Amniotic stem cell (primary cell): ENCODE measurements at places on chromosomes 5 and 9.

DNA sequence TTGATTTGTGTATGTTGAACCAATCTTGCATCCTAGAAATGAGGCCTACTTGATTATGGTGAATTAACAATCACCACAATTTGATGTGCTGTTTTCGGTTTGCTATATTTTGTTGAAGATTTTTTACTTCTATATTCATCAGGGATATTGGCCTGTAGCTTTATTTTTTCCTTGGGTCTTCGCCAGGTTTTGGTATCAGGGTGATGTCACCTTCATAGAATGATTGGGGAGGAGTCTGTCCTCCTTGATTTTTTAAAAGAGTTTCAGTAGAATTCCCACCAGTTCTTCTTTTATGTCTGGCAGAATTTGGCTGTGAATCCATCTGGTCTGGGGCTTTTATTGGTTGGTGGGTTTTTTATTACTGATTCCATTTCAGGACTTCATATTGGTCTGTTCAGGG, 115.2 kb downstream of the CPLANE1 start:
- DNase-seq, result no peak

DNA sequence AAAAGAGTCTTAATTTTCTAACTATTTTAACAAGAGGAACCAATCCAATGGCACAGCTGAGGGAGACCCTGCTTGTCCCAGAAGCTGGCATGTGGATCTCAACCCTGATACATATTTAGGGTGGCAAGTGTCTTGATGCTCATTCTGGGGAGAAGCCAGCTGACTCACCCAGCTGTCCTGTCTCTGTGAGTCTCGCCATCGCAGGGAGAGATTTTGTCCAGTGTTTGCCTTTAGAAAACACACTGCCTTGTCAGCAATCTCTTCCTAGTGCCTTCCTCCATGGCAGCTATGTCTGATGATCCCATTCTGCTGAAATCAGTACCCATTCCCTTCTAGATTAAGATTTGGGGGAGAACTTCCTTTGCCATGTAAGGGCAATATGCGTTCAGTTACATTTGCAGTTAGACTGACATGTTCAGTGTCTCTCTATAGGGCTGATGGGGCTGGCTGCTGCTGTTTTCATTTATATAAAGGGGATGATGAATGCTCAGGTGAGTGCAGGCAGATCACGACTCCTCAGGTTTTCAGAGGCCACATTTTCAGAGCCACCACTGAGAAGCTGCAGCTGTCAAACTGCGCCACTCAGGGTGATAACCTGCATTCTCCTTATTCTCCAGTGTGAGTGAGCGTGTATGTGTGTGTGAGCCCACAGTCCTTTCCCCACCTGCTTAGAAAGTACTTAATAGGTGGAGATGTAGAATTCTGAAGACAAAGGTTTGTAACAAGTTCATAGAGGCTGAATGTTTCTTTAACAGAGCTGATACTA, 217.0 kb downstream of the GAS1 start:
- DNase-seq, result no peak

- no peak for DNase-seq
These were observed 17.4 kb downstream of the MARCHF3 start for GRCh38 chr5:127012916-127013315.

DNA sequence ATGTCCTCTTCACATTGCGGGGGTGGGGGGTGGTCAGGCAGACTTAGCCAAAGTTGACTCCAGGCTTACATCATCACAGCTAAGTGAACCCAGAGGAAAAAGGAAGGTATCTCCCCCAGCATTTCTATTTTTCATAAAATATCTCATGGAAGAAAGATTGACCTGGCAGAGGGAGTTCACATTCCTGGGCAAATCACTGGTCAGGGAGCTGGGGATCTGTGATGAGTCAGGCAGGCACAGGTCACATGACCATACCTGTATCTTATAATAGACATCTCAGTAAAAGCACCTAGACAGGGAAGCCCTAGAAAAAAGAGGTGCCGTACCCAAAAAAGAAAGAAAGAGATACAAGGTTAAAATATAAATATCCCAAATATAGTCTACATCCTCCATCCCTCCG, 57.3 kb upstream of the WWC1 start:
- DNase-seq, result no peak

DNA sequence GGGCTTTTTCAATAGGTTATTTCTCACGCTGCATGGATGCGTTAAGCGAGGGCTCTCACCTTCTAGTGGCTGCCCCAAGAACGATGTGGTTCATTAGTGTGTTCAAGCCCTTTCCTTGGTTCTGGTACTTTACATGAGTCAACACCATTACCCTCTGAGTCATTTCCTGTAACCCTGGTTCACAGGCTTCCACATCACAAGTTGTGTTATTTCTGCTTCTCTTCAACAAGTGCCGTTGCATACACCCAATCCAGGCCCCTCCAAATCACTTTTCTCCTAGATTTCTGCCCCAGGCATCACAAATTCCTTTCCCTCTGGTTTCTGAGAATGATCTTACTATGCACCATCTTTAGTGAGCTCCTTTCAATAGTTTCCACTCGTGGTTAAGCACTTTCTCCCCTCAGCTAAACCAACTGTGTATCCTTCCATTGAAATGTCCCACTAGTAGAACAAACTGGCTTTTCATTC, 69.5 kb upstream of the RAD23B start:
- peak; percentile 52 for DNase-seq

GRCh38 chr9:91179237-91180138, 182.2 kb downstream of the AUH start:
- DNase-seq, result no peak

DNA sequence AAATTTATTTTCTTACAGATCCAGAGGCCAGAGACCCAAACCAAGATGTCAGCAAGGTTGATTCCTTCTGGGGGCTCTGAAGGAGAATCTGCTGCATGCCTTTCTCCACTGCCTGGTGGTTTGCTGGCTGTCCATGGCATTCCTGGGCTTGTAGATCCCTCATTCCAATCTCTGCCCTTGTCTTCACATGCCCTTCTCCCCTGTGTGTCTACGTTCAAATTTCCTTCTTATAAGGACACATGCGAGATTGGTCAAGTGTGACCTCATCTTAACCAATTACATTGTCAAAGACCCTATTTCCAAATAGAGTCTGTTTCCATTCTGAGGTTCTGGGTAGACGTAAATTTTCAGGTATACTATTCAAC, 84.5 kb upstream of the RAI14 start:
- peak; percentile 51 for DNase-seq

GRCh38 chr9:110029956-110030480, 177.9 kb downstream of the C9orf152 start:
- DNase-seq, result no peak

DNA sequence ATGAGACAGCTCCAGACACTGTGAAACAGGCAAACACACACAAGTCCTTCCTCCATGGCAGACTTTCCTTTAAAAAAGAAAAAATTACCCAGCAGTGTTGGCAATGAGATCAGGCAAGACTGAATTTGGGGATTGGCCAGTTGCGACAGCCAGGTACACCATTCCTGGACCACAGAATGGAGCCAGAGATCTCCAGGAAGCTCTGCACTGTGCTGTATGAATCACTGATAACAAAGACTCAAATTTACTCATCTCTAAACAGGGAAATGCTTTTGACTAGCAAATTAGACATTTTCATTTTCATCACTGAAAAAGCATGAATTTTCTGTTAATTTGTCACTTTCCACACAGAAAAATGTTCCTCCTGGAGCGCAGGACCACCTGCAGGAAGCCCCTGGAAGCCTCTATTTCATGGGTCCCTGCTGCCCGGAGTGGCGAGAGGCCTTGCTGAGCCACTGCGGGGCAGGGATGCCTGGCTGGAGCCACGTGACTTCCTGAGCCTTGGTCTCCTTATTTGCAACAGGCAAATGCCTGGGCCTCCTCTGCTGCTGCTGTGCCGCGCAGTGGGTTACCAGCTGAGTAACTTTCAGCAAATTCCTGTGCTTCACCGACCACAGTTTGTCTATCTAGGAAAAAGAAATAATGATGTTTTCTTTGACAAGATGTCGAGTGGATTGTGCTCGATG, 185.9 kb upstream of the ZNF618 start:
- DNase-seq, result no peak

GRCh38 chr9:114319147-114319546, 3.8 kb upstream of the ORM1 start:
- no peak for DNase-seq

DNA sequence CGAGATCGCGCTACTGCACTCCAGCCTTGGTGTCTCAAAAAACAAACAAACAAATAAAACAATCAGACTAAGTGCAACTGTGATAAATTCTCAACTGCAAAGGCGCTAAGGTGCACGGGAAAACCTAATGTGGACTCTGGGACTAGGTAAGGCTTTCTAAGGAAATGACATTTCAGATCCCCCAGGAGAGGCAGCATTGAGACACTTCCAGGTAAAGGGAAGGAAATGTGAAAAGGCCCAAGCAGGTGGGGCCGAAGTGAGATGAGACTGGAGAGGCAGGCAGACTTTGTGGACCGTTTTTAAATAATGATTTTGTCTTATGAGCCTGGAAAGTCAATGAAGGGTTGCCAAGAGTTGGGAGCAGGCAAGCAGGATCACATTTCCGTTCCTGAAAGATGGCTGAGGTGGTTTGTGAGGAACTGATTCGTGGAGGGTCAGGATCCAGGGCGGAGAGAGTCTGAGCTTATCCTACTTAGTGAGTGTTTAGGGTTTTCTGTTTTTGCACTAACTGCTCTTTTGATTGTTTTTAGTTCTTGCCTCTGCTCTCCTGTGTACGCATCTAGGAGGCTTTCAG, 2.0 kb upstream of the APBA1 start:
- DNase-seq, result no peak

DNA sequence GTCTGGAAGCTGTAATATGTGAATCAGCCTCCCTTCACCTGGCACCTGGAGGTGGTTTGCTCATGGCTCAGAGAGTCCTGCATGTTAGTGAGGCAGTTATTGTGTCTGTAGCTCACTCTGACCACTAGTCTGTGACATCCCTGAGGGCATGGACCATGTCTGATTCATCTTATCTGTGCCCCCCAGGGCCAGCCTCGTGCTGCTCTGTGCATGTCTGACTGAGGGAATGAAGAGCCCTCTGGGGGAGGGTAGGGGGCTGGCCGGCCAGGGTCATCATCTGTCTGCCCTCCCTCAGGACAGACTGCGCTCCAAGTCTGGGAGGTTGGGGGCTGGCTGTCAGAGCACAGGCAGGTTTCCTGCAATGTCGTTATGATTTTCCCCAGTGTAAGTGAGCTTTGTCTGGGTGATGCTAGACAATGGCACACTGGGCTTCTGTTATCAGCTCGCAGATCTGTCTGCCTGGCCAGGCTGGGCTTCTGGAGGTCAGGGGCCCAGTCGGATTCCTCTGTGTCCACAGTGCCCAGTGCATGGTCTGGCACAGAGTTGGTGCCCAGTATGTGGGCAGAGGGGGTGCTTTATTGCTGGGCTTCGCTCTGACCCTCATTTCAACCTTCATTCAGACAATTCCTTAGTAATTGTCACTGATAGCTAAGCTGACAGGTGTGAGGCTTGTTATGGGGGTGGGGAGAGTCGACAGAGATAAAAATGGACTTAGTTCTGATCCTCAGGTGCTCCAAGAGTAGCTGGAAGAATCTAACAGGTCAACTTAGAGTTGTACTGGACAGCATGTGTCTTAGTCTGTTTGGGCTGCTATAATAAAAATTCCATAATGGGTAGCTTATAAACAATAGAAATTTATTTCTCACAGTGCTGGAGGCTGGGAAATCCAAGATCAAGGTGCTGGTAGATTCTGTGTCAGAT, 85.7 kb upstream of the SHB start:
- no peak for DNase-seq

DNA sequence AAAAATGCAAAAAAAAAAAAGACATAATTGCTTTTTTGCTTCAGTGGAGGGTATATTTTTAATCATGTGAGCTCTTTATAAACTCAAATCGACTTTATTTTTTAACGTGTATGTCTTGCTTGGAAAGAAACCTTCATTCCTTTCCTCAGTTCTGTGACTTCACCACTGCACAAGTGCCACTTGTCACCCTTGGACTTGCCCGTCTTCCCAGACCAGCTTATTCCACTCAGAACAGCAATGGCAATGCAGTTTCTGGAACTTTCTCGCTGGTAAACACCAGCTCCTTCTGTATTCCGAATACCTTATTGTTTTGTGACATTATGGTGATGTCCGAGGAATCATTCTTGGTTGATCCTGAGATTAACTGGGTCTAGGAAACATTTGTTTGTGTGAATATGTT, 440.5 kb upstream of the ADAMTS16 start:
- DNase-seq, result no peak

- no peak for DNase-seq
These were observed 48.9 kb downstream of the ERMP1 start for GRCh38 chr9:5783982-5784381.

- DNase-seq, result no peak
These were observed 178.5 kb upstream of the CDH18 start for GRCh38 chr5:20166456-20166855.

GRCh38 chr5:139770722-139771121, 24.9 kb upstream of the PSD2 start:
- DNase-seq, result no peak

DNA sequence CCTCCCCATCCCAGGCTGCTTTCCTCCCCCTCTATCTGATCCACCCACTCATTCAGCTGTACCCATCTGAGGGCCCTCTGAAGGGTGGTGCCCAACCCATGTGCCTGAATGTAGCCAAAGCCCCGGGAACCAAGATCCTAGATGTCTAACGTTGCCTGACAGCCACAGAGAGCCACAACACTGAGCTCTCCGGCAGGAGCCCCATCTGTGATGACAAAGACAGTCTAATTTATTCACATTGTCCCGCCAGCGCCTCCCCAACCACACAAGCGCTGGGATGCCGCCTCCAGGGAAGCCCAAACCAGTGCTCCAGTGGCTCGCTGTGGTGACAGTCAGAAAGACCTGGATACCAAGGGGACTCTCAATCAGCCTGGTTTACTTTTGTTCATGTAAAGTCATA, 8.4 kb downstream of the IGFBPL1 start:
- DNase-seq, result no peak

DNA sequence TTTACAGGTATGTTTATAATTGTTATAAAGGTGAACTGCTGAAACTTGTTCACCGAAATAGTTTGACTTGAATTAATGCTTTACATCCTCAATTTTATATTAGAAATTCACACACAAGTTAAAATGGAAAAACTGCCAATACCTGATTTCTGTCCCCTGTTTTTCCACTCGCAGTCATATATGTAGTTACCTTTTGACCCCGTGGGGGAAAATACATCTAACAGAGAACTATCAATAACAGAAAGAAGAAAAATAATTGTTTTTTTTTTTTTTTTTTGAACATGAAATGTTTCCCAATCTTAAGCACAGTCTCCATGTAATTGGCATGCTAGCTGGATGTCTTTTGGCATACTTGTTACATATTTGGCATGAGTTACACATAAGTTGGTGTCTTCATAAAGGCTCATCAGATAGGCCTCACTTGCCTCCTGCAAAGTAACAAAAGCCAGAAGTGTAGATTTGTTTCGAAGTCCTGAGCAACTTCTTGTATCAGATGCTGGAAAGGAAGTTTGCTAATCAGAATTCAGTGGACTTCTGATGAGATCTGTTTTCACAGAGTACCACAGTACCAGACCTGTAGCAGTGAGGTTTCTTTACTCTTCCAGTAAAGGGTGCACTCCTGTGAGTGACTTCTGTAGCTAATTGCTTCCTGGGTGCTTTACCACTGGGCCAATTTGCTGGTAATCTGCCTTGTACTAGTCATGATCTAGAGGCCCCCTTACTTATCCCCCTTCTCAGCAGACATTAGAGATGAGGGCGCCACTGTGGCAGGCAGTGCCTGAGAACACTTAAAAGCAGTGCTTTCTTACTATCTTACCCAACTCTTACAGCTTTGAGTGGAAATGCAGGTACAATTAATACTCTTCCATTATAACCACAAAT, 36.2 kb upstream of the CXXC5 start:
- no peak for DNase-seq

GRCh38 chr9:99489060-99489413, 267.0 kb downstream of the SEC61B start:
- DNase-seq, result peak; percentile 40
